ENCODE measurements at places on chromosomes 6 and 20.

DNA sequence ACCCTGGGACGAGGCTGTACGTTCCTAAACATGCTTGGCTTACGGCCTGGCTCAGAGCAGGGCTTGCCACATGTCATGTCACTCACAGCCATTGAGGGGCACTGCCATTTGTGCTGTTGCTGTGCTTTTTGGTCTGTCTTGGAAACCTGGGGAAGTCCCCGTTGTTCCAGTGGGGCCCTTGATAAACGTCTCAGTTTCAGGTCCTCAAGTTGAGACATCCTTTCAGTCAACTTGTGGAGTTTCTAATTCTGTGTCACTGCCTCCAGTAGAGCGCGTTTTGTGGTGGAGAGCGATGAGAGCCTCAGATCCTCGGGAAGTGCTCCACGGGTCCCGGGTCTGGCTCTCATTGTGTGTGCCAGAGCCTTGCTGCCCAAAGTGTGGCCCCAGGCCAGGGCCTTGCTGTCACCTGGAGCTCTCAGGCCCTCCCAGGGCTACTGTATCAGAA is 43.0 kb upstream of the CCR6 start:
- no peak for DNase-seq

DNA sequence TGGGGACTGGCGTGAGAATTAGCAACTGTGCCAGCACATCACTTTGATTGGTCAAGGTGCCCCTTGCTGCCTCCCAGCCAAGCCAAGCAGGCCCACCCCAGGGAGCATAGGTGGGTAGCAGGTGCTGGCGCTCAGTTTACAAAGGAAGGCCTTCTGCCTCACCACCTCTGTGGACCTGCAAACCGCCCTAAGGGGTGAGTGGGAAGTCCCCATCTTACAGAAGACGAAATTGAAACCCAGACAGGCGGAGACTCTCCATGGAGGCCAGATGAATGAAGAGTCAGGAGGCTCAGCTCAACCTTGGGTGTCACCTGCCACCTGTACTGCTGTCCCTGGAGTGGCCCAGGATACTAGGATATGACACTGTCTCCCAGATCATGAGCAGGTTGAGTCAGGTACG is 21.5 kb upstream of the MAS1L start:
- no peak for DNase-seq

DNA sequence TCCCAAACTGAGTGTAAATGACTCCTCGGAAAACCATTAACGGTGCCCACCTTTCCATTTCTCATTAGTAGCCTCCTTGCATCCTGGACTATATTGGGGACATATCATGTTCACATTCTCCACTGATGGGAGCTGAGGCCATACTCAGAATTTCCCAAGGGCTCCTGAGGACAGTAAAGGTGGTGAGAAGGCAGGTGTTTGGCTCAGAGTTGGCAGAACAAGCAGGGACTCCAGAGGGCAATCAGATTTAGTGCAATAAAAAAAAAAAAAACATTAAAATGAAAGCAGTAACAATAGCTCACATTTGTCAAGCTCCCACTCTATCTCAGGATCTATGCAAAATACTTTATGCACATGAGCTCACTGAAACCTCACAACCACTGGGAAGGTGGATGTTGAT is 401.4 kb downstream of the MAFB start:
- DNase-seq = no peak

GRCh38 chr6:38024908-38025307 is 205.4 kb downstream of the ZFAND3 start:
- no peak for DNase-seq

- DNase-seq = no peak
Measured at GRCh38 chr6:4543596-4543995, 232.6 kb upstream of the CDYL start.

DNA sequence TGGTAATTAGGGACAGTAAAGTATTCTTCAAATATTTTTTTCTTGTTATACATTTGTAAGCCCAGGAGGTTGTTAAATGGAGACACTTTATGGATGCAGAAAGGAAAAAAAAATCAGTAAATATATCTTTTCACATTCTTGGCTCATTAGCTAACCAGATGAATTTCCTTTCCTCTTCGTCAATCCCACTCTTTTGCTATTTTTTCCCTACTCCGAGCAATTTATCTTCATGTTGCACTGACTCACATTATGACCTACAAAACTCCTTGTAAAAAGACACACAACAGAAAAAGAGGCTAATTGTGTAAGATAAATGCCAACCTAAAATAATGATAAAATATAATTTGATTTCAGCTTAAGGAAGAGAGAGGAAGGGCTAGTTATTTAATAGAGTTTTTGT is 472.9 kb upstream of the ZNF337 start:
- DNase-seq = no peak

DNA sequence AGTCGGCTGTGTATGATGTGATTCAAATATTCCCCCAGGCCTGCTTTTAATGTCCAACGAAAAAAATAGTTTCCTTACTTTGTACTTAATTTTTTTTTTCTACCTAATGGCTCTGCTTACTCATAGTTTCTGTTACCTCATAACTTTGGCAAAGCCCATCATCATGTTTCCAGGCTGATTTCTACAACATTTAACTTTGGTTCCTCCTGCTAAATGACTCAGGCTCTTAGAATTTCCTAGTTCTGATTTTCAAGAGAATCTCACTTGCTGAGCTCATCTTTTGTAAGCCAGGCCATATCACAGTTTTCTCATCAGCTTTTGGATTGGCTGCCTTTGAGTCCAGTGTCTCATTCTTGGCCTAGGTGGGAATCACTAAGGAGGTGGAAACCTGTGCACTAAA is 323.1 kb downstream of the HDGFL1 start:
- DNase-seq = no peak

DNA sequence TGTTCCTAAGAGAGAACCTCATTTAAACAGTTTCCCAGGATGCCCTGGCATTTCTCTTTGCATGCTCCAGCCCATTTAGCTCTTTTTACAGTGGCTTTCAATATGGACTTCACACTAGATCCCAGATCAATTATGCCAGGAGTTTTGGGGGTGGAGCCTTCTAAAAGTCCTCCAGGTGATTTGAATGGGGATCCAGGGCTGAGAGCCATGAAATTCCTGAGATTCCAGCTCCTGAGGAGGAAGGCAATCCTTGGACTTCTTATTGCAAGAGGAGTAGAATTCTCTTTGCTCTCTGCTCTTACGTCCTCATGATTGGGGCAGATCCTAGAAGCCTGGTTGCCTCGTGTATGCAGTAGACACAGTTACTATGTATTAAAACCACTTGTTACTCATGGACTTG is 184.2 kb downstream of the DHX35 start:
- DNase-seq = no peak

DNA sequence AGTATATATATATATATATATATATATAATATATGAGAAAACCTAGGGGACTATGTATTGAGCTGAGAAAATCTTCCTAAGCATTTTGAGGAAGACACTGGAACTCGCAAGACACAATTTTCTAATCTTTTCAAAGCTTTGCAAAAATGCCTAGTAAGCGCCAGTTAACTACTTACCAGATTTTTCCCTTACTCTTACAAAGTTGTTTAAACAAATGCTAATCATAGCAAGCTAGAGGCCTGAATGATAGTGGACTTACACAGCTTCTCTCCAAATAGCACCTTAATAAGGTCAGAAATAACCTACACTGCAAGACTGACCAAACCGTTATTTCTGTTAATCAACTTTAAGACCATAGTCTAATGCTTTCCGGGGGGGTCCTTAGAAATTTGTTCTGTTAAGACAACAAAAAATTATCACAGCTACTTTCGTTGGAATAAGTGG is 56.1 kb upstream of the HFE start:
- peak; percentile 75 for DNase-seq

GRCh38 chr6:164753517-164753916 is 555.9 kb downstream of the C6orf118 start:
- no peak for DNase-seq

All from NCI-H146 (cell line).